Nucleus accumbens (tissue), 56 donors: ENCODE measurements at places on chromosomes 5 and 9.

DNA sequence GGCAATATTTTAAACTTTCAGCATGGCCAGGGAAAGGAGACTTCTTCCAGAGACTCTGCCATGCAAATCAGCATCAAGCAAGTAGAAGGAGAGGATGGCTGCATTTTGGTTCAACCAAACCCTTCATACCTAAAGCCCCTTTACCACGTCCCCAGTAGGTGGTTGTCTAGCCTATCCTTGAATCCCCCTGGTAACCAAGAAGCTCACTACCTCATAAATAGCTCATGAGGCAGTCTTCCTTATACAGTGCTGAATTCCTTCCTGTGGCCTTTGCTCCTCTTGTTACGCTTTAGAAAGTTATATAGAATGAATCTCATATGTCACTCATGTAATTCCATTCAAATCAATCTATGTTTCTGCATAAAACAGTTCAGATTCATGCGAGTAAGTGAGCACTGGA is 289.5 kb upstream of the SLC30A5 start:
- DNase-seq, result no peak

- DNase-seq, result no peak
Measured at GRCh38 chr9:8558176-8558575, 758.6 kb upstream of the DMAC1 start.

- DNase-seq, result no peak
Measured at GRCh38 chr9:100715100-100715380, 137.2 kb downstream of the CAVIN4 start.

DNA sequence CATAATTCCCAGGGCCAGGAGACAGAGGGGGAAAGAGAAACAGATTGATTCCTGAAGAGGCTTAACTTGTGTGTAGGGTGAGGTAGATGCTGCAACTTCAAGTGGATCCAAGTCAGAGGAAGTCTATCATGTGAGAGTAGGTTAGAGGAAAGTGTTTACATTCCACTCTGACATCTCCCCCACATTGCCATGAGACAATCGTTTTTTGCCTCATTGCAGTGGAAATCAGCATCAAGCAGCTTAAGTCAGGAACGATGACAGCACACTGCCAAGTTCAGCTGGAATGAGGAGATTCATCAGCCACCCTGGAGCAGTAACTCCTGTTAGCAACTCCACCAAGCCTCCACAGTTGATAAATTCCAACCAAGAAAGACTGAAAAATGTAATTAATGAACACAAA is 689.7 kb upstream of the MEF2C start:
- DNase-seq, result no peak

DNA sequence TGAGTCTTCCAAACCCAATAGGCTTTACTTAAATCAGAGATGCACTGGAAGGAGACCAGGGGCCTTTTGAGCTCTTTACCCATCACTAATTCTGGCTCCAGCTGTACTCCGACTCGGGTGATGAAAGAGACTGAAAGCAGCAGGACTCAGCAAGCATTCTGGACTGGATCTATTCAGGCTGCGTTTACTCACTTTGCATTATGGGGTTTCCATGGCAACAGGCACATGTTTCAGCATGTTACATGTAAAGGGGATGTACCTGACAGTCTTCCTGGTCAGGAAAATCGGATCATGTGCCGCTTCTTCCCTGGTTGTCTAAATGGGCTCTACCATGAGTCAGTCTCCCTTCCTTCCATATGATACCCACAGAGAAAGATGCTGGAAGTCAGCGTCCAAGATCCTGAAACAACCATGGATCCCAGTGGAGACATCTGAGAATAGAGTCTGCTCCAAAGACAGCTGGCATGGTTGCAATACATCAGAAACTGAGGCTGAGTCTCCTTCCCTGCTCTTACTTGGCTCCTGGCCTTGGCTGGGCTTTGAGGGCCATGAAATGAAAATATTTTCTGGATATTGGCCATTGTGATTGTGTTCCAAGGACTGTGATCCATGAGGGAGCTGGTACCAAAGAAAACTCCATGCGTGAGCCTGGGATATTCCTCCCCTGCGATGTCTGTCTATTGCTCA is 102.5 kb upstream of the TNC start:
- DNase-seq, result no peak

GRCh38 chr9:104786293-104786692 is 22.4 kb downstream of the NIPSNAP3B start:
- DNase-seq, result no peak

DNA sequence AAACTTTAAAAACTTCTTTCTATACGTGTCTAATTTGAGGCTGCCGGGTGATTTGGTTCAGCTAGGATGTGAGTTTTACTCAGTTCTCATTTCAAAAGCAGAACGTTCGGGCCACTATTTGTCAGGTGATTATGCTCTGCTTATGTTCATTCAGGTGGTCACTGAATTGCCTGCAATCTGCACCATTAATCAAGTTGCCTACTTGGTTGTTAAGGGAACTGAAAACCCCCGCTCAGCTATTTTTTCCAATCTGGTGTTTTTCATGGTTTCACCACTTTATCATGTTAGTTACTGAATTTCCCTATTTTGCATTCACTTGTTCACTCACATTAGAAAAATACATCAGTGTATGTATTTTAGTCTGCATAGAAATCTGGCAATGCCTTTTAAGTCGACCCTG is 523.0 kb downstream of the CSNK1G3 start:
- no peak for DNase-seq

GRCh38 chr9:81539317-81539716 is 150.0 kb downstream of the TLE1 start:
- no peak for DNase-seq

- no peak for DNase-seq
Measured at GRCh38 chr9:95595721-95596295, 79.0 kb upstream of the PTCH1 start.

DNA sequence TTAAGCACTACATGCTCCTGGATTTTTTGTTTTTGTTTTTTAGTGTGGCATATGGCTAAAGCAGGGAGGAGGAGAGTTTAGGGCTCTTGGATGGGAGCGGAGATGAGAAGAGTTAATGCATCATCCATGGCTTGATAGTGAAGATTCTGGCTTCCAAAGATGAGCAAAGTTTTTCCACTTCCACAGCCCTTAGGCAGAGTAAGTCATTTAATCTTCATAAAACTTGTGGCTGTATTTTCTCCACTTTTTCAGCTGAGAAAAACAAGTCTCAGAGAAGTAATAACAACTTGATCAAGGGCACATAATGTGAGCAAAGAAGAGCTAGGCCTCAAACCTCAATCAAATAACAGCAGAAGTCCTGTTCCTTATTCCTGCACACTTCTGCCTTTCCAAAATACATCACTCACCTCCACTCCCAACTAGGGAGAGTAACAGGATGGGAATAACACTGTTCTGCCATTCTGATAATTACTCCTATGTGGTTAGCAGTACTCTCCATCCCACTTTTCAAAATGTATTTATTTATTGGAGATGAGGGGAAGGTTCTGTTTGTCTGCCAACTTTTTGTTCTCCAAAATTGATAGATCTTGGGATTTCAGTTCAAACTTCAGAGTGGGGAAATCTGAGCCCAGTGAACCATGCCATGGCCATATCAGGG is 53.7 kb upstream of the DPYSL3 start:
- DNase-seq, result no peak

GRCh38 chr9:125269014-125269397 is 7.4 kb downstream of the GAPVD1 start:
- DNase-seq, result no peak

GRCh38 chr9:112124156-112124555 is 50.9 kb downstream of the SUSD1 start:
- DNase-seq, result no peak

DNA sequence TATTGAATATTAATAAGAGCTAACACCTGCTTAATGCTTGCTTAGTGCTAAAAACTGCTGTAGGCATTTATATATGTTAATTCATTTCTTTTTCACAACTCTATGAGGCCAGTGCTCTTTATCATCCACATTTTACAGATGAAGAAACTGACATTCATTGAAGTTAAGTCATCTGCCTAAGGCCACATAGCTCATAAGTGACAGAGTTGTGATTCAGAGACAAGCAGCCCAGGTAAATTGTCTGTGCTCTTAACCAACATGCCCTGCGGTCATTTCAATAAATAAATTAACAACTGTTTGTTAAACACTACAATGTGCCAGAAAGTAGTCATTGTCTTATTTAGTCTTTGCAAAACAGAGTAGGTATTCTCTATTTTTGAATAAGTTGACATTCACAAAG is 1354.4 kb upstream of the C9orf72 start:
- no peak for DNase-seq

DNA sequence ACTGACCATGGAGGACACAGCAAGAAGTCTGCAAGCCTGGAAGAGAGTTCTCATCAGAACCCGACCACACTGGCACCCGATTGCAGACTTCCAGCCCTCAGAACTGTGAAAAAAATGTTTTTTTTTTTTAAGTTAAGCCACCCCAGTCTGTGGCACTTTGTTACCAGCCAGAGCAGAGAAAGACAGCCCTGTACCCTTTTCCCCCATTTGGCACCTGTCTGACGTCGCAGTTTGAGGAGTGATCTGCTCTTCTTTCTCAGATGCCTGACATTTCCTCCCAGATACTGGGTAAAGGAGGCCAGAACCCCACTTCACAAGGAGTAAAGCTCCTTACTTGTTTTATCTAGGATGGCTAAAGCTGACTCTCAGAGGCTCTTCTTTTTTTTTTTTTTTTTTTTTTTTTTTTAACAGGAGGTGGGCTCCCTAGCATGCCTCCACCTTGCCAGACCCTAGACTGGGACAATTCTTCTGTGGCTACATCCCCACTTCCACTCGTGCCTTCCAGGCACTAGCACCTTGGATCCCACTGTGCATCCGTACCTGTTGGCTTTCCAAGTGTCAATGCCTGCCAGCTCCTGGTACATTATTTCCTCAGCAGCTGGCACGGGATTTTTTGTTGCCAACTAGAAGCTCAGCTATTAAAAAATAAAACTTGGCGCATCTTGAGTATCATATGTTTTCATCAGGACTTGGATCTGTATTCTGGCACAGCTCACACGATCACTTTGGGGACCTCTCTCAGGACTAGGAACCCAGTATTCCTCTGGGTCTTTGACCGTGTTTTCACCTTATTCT is 14.4 kb downstream of the CAMK4 start:
- DNase-seq, result no peak

GRCh38 chr9:96519787-96520186 is 69.8 kb downstream of the HABP4 start:
- no peak for DNase-seq

DNA sequence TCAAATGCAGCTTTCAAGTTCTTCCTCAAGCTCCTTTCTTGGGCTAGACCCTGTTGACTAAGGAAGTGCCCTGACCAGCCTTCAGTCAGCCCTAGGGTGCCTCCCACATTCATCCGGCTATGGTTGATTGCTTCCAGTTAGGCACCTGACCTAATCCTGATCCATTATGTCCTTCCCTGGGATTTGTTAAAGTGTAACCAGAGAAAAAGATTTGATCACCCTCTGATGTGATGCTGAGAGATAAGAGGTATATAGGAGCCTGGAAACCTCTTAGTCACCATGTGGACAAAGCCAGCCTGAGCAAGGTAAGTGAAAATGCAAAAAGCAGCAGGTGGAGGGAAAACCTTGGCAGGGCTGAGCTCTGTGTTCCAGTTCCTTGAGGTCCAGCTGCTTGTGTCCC is 178.8 kb upstream of the ERCC6L2 start:
- no peak for DNase-seq

DNA sequence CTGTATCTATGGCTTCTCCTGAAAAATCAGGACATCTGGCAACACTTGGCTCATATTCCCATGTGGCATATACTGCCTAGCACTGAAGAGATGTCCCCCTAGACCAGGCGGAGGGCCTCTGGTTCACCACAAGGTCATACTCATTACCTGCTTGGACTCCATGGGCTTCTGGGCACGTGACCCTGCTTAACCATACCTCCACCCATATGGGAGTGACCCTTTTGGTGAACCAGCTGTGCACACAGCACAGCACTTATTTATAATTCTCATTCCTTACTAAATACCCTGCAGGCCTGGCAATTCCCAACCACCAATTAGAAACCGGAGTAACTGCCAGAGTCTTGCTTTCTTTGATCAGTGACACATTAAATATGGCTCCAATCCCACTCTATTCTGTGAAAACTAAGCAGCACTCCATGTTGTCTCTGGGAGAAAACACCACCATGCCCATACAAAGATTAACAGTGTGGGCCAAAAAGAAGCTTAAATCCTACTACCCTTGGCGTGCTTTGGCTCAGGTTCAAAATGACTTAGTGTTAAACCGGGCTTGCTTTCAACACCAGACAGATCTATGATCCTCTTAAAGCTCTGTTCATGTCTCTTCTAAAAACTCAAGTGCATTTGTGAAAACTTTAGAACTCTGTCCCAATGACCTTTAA is 57.7 kb downstream of the MTMR12 start:
- no peak for DNase-seq

GRCh38 chr9:126842977-126843799 is 17.3 kb upstream of the ZBTB34 start:
- DNase-seq, result peak; percentile 23

DNA sequence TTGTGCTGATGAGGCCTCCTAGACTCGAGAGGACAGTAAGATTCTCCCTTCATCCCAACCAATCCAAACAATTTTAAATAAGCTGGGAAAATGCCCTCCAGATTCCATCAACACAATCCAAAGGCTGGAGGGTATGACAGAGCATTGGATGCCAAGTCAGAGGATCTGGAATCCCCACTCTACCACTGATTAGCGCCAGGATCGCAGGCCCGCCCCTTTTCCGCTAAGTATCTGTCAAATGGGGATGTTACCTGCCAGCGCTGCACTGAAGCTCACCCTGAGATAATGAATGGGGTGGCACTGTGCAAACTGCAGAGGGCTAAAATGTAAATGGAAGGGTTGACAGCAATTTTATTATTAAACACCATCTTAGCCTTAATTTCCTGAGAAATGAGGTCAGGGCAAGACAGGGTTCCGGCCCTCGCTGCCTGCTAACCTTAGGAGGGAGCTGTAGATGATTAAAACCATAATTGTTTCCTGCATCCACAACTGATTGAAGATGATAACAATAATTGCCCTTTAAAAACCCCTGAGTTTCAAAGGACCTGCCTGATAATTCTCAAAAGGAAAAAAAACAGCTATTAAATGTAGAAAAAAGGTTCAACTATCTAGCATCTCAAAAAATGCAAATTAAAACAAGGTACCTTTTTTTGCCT is 31.6 kb upstream of the GABBR2 start:
- DNase-seq, result no peak

DNA sequence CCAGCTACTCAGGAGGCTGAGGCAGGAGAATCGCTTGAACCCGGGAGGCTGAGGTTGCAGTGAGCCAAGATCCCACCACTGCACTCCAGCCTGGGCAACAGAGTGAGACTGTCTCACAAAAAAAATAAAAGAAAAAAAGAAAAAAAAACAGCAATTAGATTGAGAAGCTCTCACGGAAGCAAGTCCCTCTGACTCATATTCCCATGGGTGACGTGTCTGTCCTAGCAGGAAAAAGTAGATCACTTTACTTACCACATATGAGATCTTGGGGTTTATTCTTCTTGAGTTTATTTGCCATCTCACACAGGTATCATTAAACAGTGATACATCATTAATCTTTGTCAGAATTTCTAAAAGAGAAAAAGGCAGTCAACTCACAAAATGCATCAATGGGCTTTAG is 62.6 kb downstream of the SUSD1 start:
- DNase-seq, result no peak
